ENCODE measurements at places on chromosomes 11 and 22. TPM values are rescaled to one million over a fixed set of nuclear protein-coding genes. Genes with fewer than 3 reads are reported as not detected.

DNA sequence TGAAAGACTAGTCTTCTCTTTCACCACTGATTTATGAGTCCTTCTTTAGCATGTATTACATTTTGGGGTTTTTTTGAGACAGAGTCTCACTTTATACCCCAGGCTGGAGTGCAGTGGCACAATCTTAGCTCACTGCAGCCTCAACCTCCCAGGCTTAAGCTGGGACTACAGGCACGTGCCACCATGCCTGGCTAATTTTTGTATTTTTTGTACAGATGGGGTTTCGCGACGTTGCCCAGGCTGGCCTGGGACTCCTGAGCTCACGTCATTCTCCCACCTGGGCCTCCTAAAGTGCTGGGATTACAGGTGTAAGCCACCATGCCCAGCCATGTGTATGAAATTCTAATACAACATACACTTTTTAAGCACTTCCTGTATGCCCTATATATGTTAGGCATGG, 26.3 kb upstream of the CXCR5 start:
- DNase-seq: no peak

DNA sequence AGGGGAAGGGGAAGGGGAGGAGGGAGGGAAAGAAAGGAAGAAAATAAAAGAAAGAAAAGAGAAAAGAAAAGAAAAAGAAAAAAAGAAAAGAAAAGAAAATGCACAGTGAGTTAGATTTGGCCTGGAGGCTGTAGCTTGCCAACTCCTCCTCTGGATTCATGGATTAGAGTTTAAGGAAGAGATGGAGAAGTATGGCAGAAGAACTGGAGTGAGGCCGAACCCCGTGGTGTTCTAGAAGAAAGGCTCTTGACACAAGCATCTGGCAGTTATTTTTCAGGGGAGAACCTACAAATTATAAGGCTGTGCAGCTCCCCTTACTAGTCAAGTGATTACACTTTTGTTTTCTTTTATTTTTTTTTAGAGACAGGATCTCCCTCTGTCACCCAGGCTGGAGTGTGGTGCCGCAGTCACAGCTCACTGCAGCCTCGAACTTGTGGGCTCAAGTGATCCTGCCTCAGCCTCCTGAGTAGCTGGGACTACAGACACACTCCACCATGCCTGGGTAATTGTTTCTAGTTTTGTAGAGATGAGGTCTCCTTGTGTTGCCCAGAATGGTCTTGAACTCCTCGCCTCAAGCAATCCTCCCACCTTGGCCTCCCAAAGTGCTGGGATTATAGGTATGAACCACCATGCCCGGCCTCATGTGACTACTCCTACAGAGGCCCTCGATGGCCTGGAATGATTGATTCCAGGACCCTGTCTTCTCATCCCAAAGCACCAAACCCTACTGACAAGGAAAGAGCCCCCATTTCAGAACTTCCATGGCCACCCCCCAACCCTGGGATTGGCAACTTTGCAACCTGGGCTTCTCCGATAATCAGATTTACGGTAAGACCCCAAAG, 19.5 kb downstream of the ZNF74 start:
- DNase-seq: peak; percentile 36

GRCh38 chr22:29461263-29461662, 18.8 kb upstream of the NEFH start:
- DNase-seq: no peak

DNA sequence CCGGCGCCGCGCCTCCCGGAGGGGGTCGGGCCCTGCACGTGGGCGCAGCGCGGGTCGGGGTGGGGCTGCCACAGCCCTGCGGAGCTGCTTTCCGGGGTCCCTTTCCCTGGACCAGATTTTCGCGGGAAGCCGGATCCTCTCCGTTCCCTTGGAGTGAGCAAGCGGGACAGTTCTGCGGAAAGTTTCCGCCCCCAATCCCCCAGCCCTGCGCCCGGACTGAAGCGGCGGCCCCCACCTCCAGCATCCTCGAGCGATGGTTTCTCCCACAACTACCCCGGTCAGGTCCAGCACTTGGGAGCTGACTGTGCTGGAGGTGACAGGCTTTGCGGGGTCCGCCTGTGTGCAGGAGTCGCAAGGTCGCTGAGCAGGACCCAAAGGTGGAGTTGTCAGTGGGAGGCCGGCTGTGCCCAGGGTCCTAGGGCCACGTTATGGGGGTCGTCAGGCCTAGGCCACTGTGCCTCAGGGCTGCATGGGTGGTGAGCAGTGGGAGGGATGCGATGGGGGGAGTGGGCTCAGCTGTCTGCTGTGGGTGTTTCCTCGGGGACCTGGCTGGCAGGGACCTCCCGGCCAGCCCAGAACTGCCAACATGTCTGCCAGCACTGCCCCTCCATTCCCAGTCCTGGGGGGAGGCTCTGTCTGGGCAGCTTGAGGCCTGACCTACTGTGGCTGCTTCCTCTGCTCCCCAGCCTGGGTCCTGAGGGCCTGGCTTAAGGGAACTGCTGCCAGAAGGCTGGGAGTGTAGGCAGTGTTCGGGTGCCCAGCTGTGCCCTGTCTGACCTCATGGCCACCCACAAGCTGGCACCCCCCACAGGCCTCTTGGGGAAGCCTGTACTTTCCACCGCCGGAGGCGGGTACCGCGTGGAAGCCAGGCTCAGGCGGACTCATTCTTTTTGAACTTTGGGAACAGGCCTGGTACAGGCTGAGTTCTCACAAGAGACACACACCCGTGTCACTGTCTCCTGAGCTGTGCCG, 726 bp downstream of the ST3GAL4 start:
- peak; percentile 80 for DNase-seq

DNA sequence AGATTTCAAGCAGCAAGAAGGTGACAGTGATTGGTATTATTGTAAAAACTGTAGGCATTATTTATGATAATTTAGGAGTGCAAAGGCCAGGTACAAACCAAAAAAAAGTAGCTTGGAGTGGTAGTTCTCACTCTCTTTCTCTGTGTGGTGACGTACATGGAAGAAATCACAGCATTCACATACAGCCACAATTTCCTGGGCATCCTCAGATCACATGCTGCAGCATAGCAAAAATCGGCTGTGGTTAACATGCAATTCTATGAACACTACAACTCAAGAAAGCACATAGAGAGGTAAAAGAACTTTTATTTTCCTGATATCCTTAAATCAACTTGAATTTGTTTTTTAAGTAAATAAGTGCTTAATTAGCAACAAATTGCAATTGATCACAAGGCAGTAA, 875.8 kb downstream of the DLG2 start:
- DNase-seq: no peak

DNA sequence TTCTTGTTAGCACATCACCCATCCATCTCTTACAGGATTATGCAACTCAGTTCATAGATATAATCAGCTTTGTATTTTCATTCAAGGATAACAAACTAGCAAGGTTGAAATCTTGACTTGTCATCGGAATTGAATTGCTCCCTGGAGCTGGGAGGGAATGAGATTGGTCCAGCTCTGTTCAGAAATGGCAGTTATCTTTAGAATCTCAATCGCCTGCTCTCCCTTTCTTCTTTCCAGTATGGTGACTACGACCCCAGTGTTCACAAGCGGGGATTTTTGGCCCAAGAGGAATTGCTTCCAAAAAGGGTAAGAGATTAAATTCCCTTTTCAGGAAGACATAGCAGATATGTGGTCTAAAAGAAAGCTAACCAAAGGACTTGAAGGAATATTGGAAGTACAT, 51.0 kb downstream of the NF2 start:
- no peak for DNase-seq

GRCh38 chr11:80024119-80024518, 583.3 kb upstream of the TENM4 start:
- no peak for DNase-seq

DNA sequence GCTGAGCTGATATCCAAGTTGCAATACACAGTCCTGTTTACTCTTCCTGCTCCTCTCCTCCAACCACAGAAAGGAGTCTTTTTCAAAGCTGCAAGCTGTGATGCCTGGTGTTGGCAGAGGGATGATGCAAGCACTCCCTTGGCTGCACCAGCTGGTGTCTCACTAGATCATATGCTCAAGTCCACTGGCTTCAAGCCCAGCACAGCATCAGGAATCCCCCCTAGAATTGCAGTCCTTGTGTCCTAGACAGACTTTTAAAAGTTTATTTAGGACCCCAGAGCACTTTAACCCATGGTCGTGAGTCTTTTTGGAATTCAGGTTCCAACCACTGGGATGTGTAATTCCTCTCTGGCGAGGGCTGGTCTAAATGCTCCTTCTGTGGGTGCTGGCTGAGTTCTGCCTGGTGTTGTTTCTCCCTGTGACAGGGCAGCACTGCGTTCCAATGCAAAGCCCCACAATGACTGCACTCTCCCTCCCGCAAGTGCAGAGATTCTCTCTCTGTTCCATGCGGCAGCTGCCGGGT, 1.9 kb upstream of the HEPN1 start:
- DNase-seq: no peak

- DNase-seq: no peak
Measured at GRCh38 chr11:85619499-85619898, 7.6 kb downstream of the DLG2 start.

- DNase-seq: peak; percentile 53
Measured at GRCh38 chr22:49955581-49956417, 4.8 kb upstream of the PIM3 start.

GRCh38 chr11:120529214-120529613, 17.7 kb downstream of the GRIK4 start:
- DNase-seq: no peak

GRCh38 chr11:64694821-64695365, 28.1 kb downstream of the NRXN2 start:
- no peak for DNase-seq

- no peak for DNase-seq
Measured at GRCh38 chr11:65615950-65616574, 486 bp downstream of the PCNX3 start.

DNA sequence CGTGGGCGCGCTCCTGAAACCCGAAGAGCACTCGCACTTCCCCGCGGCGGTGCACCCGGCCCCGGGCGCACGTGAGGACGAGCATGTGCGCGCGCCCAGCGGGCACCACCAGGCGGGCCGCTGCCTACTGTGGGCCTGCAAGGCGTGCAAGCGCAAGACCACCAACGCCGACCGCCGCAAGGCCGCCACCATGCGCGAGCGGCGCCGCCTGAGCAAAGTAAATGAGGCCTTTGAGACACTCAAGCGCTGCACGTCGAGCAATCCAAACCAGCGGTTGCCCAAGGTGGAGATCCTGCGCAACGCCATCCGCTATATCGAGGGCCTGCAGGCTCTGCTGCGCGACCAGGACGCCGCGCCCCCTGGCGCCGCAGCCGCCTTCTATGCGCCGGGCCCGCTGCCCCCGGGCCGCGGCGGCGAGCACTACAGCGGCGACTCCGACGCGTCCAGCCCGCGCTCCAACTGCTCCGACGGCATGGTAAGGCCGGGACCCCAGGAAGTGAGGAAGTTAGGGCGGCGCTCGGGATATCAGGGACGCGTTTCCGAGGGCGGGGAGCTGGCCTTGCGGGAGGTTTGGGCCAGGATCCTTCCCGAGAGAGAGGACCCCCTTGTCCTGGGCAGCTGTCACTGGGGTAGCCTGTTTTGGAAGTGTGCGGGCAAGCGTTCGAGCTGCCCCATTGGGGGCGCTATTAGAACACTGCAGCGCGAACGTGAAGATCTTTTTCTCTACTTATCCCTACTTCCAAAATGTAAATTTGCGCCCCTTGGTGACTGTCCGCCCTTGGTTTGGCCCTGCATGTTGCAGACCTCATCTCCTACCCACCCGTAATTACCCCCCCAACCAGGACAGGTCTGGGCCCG, 796 bp downstream of the MYOD1 start:
- DNase-seq: no peak

DNA sequence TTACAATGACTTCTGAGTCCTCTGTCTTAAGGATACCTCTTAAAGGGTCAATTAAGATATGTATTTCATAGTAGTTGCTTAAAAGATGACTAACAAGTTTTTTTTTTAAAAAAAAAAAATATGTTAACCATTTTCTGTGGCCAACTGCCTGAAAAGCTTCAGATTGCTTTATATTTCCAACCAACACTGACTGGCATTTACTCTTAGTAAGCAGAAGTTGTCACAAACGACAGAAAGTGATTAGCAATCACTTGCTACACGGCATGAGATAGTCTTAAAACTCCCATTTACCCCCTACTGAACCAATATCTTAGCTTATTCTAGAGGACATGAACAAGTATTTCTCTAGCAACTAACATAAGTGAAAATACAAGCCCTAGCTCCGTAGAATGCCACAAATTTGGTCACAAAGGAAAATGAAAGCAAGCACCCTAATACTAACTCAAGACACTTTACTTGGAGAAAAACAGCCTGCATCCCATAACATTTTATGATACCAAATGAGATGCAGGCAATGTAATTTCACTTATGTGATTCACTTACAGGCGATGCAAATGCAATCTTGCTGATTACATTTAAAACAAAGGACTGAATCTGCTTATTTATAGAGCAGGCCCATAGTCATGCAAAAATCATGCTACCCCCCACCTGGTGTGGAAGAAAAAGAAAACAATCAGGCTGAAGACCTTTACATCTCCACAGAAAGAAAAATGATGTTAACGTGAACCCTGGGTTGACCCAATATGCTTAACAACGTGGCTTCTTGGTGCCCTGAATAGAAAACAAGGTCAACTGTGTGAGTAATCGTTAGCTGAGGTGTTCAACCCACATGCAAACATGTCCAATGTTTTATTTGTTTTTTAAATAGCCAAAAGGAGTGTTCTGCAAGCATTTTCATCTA, 25.7 kb downstream of the MPPED2 start:
- DNase-seq: no peak

DNA sequence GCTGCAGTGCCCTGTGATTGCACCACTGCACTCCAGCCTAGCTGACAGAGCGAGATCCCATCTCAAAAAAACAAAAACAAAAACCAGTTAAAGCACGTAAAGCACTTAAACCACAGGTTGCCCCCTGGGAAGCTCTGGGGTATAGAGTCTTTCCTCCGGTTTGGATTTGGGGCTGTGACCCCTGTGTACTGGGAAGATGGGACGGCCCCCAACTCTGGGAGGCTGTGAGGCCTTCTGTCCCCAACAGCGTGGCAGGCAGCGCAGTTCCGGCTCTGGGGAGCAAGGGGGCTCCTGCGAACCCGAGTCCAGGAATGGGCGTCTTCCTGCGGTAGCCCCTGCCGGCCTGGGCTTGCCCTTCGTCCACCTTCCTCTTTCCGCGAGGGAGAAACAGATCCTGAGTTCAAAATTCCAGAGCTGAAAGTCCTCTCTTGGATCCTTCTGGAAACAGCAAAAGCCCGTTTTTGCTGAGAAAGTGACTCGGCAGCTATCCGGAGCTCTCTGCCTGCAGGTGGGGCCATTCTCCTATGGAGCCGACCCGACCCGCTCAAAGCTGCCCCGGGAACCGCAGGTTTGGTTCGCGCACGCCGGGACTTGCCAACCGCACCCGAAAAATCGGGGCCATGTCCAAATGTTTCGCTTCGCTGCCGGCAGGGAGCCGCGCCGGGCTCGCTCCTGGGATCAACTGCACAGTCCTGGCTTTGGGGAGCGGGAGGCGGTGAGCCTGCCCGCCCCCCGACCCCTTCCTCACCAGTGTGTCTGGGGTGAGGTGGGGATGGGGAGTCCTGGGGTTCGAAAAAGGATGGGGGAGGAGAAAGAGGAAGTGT, 36.3 kb upstream of the POLA2 start:
- DNase-seq: peak; percentile 85

The GLYAT gene
- not detected for total RNA-seq

The SLC5A12 gene
- not detected for total RNA-seq

The CDC45 gene
- total RNA-seq: not detected

The CNIH2 gene
- not detected for total RNA-seq

The SLC25A22 gene
- total RNA-seq: 3.8 TPM

The SORL1 gene
- total RNA-seq: 16.3 TPM

Data from sigmoid colon (tissue), 7 donors.